ENCODE measurements at places on chromosomes 11 and 22. TPM values are rescaled to one million over a fixed set of nuclear protein-coding genes. Genes with fewer than 3 reads are reported as not detected.

The OR8D4 gene
- not detected for total RNA-seq

The NXPE2 gene
- total RNA-seq, result not detected

The AHNAK gene
- total RNA-seq, result 668 TPM

The PRDM11 gene
- 6.2 TPM for total RNA-seq

The APOA4 gene
- total RNA-seq, result not detected

The OR2AT4 gene
- not detected for total RNA-seq

The MUC6 gene
- not detected for total RNA-seq

The KCNQ1OT1 gene
- 0.21 TPM for total RNA-seq

The SCGB1C1 gene
- total RNA-seq, result not detected

The ANO5 gene
- total RNA-seq, result under 0.01 TPM

The DDTL gene
- 0.43 TPM for total RNA-seq

The VSIG2 gene
- not detected for total RNA-seq

The C11orf42 gene
- total RNA-seq, result not detected

The CSRP3 gene
- not detected for total RNA-seq

The HBE1 gene
- total RNA-seq, result not detected

The RIN1 gene
- 33.3 TPM for total RNA-seq

The PNPLA2 gene
- total RNA-seq, result 11.9 TPM

The GAB4 gene
- not detected for total RNA-seq

The KRTAP5-7 gene
- total RNA-seq, result not detected

The NCR3LG1 gene
- total RNA-seq, result 2.6 TPM

The C11orf21 gene
- total RNA-seq, result not detected

The SLC22A8 gene
- total RNA-seq, result not detected

The P2RY2 gene
- 19.8 TPM for total RNA-seq

The CRYBB2 gene
- not detected for total RNA-seq

The SYT13 gene
- total RNA-seq, result 7.2 TPM

The KCNC1 gene
- total RNA-seq, result under 0.01 TPM

The CCDC15 gene
- total RNA-seq, result 1.5 TPM

The ARHGEF17 gene
- 7.0 TPM for total RNA-seq

The RFPL1 gene
- not detected for total RNA-seq

The ETS1 gene
- total RNA-seq, result 29.6 TPM

The SLC22A25 gene
- not detected for total RNA-seq

The PNPLA5 gene
- not detected for total RNA-seq

The TH gene
- total RNA-seq, result 0.48 TPM

The OR2AG2 gene
- under 0.01 TPM for total RNA-seq

The MRGPRE gene
- total RNA-seq, result 0.72 TPM

The ACR gene
- total RNA-seq, result not detected

The MED19 gene
- 14.0 TPM for total RNA-seq

The CATSPERZ gene
- not detected for total RNA-seq

The PGA5 gene
- total RNA-seq, result not detected

The GNG3 gene
- total RNA-seq, result not detected

The CLTCL1 gene
- total RNA-seq, result 23.6 TPM

Measured in tracheal epithelial cell (primary cell).